IMR-90 (cell line): ENCODE measurements at places on chromosomes 6 and 20.

DNA sequence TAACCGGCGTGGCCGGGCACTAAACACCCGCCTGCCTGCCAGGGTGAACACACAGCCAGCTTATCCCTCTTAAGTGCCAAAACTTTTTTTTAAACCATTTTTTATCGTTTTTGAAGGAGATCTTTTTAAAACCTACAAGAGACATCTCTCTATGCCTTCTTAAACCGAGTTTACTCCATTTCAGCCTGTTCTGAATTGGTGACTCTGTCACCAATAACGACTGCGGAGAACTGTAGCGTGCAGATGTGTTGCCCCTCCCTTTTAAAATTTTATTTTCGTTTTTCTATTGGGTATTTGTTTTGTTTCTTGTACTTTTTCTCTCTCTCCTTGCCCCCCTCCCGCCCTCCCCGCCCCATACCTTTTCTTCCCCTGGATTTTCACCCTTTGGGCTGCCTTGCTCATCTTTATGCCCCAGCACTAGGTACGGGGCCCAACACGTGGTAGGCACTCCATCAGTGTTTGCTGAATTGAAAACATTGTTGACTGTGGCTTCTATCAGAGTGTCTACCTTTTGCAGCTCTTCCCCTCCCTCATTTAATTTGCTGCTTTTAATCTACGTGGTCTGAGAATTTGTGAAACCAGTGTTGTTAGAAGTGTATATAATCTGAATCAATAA is 1.5 kb downstream of the ZCCHC3 start:
- DNase-seq: no peak

- no peak for DNase-seq
Observed at GRCh38 chr6:73388433-73388799, 6.2 kb upstream of the DDX43 start.

DNA sequence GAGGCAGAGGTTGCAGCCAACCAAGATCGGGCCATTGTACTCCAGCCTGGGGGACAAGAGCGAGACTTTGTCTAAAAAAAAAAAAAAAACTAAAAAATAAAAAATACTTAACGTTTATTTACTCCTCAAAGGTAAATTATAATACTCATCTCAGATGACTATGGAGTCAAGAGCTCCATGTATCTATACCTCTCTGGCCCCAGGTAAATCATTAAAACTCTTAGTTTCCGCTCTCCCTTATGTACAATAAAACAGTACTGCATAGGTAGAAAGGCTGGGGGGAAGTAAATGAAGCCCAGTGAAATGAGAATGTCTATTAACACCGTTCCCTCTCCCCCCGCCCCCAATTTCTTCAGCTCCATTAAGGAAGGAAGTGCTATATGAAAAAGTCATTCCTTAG is 1.2 kb downstream of the SRSF12 start:
- no peak for DNase-seq

DNA sequence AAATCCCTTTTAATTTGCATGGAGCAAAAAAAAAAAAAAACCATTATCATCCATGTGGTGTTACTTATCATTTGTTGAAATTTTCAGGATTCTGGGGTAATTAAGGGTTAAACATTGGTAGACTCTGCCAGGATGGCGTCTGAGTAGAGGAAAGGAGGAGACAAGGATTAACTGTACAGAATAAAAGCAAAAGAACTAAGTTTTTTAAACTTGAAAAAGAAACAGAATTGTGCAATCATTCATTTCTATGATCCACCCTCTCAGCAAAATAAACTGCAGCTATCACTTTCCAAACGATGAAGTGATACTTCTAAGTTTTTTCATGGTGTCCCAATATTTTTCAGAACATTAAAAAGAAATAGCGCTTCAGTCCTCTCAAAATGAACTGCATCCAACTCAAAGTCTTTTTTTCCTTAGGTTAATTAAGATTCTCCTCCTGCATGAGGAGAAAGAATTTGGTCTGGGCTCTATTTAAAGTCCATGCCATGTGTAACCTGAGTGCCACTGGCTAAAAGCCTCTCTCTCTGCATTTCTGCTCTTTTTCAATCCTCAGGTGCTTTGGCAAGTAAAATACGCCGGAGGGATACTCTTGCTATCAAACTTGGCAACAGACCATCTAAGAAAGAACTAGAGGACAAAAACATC is 69.5 kb upstream of the LTV1 start:
- DNase-seq: no peak

GRCh38 chr6:73606428-73606827 is 47.4 kb downstream of the SLC17A5 start:
- DNase-seq: no peak

DNA sequence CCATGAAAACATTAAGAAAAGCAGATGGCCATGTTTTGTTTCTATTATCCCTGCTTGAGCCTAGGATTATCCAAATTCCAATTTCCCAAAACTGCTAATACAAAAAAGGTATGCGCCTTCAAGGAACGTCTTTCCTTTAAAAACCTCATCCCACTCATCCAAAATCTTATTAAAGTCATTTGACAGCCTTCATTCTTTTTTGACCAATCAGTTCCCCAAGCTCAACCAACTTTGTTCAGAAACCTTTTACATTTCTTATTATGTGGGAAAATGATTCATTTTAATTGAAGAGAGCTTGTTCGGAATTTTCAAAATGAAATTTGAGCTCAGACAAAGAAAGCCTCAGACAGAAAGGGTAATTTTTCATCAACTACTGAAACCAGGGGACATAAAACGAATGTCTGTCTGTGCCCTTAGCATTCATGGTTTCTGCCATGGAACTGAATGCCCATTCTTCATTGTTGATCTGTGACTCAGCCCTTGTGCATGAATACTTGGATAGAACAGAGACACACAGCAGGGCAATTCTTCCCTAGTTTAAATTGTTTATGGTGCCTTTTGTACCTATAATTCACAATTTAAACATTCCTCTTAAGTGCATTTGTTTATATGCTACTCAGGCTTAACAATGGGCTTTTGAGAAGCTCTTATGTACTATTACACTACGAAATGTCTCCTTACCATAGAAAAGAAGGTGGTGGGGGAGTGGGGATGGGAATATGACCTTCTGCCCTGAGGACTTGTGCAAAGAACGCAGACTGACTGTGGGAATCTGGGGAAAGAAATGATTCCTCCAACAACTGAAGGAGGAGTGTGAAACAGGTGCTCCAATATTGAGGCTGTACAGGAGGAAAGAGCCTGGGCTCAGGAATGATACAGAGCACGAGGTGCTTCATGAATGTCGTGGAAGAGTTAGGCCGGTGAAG is 49.8 kb upstream of the ERVFRD-1 start:
- peak; percentile 16 for DNase-seq

DNA sequence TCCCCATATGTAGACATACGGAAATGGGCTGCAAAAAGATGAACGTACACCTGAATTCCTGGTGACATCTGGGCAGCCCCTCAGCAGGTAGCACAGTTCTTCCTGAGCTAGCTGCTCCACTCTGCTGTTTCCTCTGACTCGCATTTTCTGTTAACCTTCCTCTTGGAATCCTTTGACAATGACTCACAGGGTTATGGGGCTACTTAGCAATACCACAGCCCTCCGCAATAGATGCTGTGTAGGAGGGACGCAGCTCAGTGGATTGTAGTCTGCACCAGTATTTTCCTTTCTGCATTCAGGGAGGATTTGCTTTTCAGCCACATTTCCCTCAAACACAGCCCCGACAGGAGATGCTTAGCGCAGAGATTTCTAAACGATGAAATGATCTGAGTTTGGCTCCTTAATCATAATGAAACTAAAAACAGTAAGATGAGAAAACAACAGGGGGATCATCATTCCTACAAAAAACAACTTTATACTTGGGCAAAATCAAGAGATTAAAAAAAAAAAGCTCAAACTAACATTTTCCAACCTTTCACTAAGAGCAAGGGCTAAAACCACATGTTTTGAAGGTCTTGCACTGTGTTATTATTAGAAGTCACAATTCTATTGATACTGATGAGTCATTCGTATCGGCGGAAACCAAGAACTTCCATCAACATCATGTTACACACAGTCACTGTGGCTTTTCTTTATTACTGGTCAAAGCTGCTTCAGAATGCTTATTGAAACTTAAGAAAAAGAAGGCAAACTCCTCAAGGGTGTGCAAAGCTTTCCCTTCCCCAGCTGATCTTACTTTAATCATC is 12.2 kb downstream of the BACH2 start:
- DNase-seq: peak; percentile 95

GRCh38 chr6:105493736-105494135 is 90.9 kb upstream of the PREP start:
- no peak for DNase-seq

GRCh38 chr20:46690219-46691106 is 1.2 kb upstream of the TP53RK start:
- peak; percentile 36 for DNase-seq

DNA sequence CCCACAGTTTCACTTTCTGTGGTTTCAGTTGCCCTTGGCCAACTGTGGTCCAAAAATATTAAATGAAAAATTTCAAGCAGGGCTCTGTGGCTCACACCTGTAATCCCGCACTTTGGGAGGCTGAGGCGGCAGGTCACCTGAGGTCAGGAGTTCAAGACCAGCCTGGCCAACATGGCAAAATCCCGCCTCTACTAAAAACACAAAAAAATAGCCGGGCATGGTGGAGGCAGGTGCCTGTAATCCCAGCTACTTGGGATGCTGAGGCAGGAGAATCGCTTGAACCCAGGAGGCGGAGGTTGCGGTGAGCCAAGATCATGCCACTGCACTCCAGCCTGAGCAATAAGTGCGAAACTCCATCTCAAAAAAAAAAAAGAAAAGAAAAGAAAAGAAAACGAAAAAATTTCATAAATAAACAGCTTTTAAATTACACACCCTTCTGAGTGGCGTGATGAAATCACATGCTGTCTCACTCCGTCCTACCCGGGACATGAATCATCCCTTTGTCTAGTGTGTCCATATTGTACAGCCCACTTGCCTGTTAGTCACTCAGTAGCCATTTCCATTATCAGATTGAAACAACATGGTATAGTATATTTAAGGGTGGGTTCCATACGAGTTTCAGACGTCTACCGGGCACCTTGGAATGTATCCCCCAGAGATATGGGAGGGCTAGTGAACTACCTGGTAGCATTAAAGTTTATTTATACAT is 11.7 kb downstream of the PTPRK start:
- peak; percentile 93 for DNase-seq

DNA sequence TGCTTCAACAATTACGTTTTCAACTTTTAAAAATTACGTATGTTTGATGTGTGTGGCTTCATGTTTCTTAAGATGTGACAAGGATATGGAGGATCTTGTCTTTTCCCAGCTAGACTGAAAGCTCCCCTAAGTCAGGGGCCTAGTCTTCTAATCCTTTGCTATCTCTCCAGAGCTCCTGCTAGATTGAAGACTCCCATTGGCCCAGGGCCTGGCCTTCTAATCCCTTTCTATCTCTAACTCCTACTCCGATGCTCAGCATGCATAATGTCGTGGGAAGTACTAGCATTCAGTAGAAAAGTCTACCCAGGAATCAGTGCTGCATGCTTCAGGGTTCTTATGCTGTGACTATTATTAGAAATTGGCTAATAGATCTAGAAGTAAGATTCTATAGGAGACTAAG is 144.8 kb upstream of the SUPT3H start:
- no peak for DNase-seq

- DNase-seq: no peak
Observed at GRCh38 chr6:33770124-33770832, 18.7 kb downstream of the LEMD2 start.
